Activated CD4-positive, alpha-beta T cell treated with anti-CD3 and anti-CD28 coated beads for 36 hours (primary cell): ENCODE measurements at places on chromosomes 7 and 10.
A peak's percentile ranks its signal among the peaks of the same experiment; 100 is the strongest.

- no peak overlapping the region for H3K27ac ChIP-seq
- H3K4me1 ChIP-seq = no peaks in the 10 kb centered on the region
- H3K36me3 ChIP-seq = peaks cover 55% of the 10 kb centered on the region
- H3K4me3 ChIP-seq = no peak overlapping the region
- no peak for DNase-seq
- H3K27me3 ChIP-seq = no peaks in the 10 kb centered on the region
Observed at GRCh38 chr7:135584362-135585353, 26.9 kb downstream of the NUP205 start.

DNA sequence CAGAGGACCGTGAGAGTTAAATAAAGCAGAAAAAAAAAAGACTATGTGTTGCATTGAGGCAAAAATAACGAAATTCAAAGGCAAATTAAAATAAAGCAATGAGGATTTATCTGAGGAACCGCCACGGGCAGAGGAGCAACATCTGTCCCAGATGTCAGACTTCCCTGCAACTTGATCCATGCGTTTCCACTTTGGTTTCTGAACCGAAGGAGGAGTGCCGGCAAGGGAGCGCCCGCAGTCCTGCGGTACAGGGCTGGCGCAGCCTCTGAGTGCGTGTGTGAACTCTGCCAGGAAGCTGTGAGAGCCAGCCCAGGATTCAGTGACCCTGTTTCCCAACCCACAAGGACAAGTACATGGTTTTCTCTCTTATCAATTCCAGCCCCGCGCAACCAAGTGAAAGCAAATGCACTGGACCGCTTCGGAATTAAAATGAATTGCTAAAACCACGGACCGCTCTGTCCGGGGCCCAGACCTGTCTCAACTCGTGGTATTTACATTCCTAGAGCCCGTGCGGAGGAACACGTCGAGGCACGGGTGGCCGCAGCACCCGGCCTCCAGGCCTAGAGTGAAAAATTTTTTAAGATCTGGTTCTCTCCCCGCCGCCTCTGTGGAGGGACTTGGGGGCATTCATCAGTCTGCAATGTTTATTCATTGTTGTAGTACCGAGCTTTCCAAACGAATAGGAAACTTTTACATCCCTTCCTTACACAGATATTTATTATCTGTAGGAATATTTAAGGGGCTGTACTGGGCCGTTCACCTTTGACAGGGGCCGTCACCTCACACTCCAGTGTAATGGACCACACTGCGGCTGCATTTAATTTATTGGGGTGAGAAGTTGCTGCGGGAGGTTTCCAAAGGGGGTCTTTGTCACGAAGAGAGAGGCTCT is 291.5 kb upstream of the NFE2L3 start:
- H3K36me3 ChIP-seq = peaks cover 3% of the 10 kb centered on the region
- H3K4me1 ChIP-seq = peaks cover 26% of the 10 kb centered on the region
- peaks cover 37% of the 10 kb centered on the region for H3K27me3 ChIP-seq
- no peak for DNase-seq

DNA sequence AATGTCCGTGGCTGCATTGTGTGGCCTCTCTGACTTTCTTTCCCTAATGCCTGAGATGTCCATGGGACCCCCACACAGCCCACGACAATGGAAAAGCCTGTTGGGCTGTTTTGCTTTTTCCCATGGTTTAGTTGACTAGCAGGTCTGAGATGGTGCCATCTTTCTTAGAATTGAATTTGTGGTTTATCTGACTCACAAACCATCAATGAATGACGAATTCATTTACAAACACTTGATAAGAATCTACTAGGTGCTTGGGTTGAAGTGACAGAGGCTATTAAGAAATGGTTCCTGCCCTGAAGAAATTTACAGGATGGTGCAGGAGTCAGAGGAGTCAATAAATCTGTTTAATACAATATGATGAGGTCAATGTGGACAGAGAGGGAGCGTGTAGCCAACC is 75.4 kb downstream of the OTUD1 start:
- H3K4me3 ChIP-seq = no peak overlapping the region
- peak overlapping the region; percentile 13 for H3K27ac ChIP-seq
- peaks cover 11% of the 10 kb centered on the region for H3K4me1 ChIP-seq
- DNase-seq = no peak

GRCh38 chr10:86899132-86899531 is 58.3 kb downstream of the MMRN2 start:
- DNase-seq = no peak
- H3K27me3 ChIP-seq = no peaks in the 10 kb centered on the region
- peaks cover 3% of the 10 kb centered on the region for H3K36me3 ChIP-seq
- peaks cover 3% of the 10 kb centered on the region for H3K4me1 ChIP-seq

DNA sequence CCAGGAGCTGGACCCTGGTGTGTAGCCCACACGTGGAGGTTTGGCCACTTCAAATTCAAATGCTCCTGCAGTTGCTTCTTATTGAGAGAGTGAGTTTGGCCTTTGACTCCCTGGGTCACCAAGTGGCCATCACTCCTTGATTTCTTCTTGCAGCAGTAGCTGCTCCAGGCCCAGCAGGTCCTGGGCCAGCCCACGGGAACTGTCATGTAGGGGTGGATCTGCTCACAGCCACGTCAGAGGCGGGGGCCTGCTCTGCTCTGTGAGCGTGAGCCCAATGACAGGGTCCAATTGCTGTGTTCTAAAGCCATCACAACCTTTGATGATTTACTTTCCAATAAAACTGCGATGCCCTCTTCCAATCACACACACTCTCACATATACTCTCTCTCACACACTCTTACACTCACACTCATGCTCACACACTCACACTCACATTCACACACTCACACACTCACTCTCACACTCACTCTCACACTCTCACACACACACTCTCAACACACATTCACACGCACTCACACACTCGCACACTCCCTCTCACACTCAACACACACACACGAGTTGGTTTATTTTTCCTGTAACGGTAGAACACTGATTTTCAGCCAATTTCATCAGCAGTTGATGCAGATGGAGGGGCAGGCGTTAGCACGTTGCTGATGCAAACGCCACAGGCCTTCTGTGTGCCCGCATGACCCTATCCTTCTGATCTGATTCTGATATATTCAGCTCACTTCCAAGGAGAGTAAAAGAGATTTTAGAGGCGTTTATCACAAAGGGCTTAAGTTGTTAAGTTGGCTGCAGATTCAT is 210.7 kb upstream of the PPP2R2D start:
- no peak overlapping the region for H3K27ac ChIP-seq
- H3K36me3 ChIP-seq = no peaks in the 10 kb centered on the region
- no peaks in the 10 kb centered on the region for H3K4me1 ChIP-seq
- DNase-seq = no peak

GRCh38 chr7:36742911-36743775 is 18.8 kb upstream of the AOAH start:
- peaks cover 11% of the 10 kb centered on the region for H3K4me1 ChIP-seq
- no peak overlapping the region for H3K4me3 ChIP-seq
- no peaks in the 10 kb centered on the region for H3K36me3 ChIP-seq
- H3K27ac ChIP-seq = no peak overlapping the region
- H3K27me3 ChIP-seq = no peaks in the 10 kb centered on the region

- H3K27me3 ChIP-seq = no peaks in the 10 kb centered on the region
- H3K36me3 ChIP-seq = no peaks in the 10 kb centered on the region
- DNase-seq = no peak
- H3K4me1 ChIP-seq = peaks cover 2% of the 10 kb centered on the region
Observed at GRCh38 chr10:132249824-132250375, 57.9 kb downstream of the STK32C start.

DNA sequence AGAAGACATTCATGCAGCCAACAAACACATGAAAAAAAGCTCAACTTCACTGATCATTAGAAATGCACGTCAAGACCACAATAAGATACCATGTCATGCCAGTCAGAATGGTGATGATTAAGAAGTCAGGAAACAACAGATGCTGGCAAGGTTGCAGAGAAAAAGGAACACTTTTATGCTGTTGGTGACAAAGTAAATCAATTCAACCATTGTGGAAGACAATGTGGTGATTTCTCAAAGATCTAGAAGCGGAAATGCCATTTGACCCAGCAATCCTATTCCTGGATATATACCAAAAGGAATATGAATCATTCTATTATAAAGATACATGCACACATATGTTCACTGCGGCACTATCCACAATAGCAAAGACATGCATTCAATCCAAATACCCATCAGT is 77.6 kb downstream of the C10orf90 start:
- no peaks in the 10 kb centered on the region for H3K36me3 ChIP-seq
- H3K27ac ChIP-seq = no peak overlapping the region
- no peak overlapping the region for H3K4me3 ChIP-seq
- H3K4me1 ChIP-seq = no peaks in the 10 kb centered on the region

GRCh38 chr10:121956111-121957061 is 18.6 kb downstream of the NSMCE4A start:
- H3K36me3 ChIP-seq = peaks cover 25% of the 10 kb centered on the region
- H3K27me3 ChIP-seq = no peaks in the 10 kb centered on the region
- no peak for DNase-seq
- peaks cover 19% of the 10 kb centered on the region for H3K4me1 ChIP-seq
- H3K27ac ChIP-seq = peak overlapping the region; percentile 37
- no peak overlapping the region for H3K4me3 ChIP-seq

DNA sequence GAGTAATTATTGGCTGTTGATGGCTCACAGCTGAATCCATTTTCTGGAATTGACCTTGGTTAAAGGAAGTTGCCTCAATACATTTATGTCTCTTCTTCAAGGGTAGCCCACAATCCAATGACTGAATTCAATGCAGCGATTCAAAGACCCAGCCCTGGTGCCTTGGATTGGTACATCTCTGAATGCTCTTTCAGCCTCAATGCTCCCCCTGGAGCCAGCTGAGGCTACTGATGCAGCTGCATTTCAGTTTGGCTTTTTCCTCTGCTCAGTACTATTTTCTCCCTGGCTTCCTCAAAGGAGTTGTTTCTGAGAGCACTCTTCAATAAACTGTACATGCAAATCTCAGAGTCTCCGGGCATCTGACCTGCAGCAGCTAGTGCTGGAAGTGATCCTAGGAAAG is 633 bp upstream of the EBLN1 start:
- no peak overlapping the region for H3K4me3 ChIP-seq
- H3K27me3 ChIP-seq = peaks cover 3% of the 10 kb centered on the region
- peak; percentile 13 for DNase-seq
- H3K4me1 ChIP-seq = peaks cover 26% of the 10 kb centered on the region

DNA sequence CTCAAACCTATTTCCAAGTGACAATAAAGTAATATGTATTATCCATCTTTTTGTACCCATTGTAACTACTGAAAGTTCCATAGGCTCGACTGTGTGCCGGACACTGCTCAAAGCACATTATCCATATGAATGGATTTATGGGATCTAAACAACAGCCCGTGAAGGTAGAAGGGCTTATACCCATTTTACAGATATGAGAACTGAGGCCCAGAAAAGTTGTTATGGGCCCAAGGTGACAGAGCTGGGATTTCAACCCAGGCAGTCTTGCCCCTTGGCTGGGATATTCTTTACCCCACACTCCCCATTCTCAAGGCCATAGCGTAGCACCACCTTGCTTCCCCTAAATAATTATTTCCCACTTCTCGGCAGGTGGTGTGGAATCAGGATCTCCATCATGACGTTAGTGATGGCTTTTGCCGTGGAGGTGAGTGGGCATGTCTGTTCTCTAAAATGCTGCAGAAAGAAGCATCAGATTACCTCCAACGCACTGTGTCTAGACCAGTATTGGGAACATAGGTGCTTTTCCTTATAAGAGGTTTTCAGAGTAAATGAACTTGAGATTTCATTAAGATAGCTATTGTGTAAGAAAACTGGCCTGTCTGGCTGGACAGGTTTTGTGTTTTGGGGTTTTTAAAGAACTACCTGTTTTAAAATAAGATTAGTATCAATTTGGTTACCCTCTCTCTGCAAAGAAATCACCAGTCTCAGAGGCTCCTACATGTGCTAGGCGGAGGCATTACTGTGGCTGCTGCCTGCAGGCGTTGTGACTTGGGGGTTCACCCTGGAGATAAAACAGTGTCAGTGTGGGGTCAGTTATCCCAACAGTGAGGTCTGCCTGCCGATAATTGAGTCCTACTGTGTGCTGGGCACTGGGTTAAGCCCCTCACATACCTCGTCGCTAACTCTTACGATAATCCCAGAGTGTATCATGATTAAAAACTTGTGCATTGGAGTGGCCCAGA is 85.1 kb upstream of the SDK1 start:
- peaks cover 7% of the 10 kb centered on the region for H3K27me3 ChIP-seq
- H3K36me3 ChIP-seq = no peaks in the 10 kb centered on the region
- no peak overlapping the region for H3K4me3 ChIP-seq
- H3K27ac ChIP-seq = no peak overlapping the region
- no peak for DNase-seq

DNA sequence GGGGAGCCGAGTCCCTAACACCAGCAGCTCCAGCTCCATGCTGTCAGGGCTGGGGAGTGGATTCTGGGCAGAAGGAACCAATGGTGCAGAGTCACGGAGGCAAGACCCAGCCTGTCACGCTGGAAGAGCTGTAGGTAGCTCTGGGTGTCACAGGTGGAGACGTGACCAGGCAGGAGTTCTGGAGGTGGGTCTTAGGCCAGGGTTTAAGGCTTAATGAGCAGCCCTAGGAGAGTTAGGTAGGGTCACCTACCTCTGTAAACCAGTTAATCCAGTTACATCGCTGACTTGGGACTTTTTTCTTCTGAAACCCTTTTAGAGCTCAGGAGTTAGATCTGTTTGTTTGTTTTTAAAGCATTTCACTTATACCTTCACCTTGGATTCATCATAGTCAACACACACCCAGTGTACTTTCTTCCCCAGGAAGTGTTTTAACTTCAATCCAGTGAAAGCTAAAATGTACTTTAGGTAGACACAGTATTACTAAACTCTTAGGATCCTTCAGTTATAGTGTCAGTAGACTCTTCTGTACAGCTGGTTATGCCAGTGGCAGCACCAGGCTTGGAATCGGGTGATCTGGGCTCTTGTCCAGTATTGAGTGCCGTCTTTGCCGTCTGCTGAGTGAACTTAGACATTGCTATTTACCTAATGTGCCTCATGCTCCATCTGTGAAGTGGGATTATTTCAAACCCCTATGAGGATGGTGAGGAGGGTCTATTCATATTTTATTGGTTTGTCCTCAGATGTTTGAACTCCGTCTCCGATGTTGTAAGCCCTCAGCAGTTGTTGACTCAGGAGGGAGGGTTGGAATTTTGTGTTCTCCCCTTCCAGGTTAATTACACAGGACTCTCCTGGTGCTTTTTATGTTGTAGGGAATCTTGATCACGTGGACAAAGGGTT is 31.0 kb downstream of the TACR2 start:
- H3K4me1 ChIP-seq = peaks cover 8% of the 10 kb centered on the region
- H3K4me3 ChIP-seq = no peak overlapping the region
- no peaks in the 10 kb centered on the region for H3K27me3 ChIP-seq
- no peak for DNase-seq
- peak overlapping the region; percentile 2 for H3K27ac ChIP-seq
